Right ventricle myocardium superior (tissue), 1 donor: ENCODE measurements at places on chromosomes 7 and 10. TPM values are rescaled to one million over a fixed set of nuclear protein-coding genes. Genes with fewer than 3 reads are reported as not detected.

- DNase-seq, result no peak
Observed at GRCh38 chr10:14826076-14826829, 11.6 kb downstream of the CDNF start.

The EGR2 gene
- total RNA-seq, result 0.19 TPM

GRCh38 chr10:117502421-117503243 lies 39.9 kb upstream of the EMX2 start:
- no peak for DNase-seq

The SPDYE6 gene
- total RNA-seq, result not detected

DNA sequence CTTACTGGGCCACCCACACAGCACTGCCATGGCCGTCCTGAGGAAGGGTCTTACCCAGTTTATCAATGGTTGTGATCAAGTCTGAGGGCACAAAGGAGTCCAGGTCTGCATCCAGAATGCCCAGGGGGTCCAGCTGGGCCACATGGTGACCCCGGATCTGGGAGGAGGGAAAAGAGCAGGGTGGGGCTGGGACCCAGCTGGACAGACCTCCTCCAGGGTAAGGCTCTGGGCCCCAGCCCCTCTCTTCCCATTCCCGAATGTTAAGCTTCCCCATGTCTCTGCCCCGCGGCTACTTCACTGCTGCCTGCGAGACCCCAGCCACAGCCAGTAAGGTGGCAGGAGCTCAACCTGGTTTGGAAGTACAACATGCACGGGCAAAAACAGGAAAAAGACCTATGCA lies 9.5 kb downstream of the OGDHL start:
- no peak for DNase-seq

DNA sequence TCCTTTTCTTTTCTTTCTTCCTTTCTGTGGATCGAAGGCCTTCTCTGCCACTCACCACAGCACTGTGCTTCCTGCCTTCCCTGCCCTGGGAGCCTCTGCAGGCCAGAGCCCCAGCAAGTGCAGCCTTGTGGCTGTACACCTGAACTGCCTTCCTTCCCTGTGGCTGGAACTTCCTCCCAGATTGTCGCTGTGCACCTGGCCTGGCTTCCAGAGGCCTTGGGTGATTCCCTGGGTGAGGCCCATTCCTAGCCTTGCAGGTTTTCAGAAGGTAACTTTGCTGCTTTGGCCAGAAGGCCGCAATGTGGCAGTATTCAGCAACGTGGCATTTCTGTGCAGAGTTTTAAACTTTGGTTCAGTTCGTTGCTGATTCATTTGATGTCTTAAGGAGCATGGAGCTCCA lies 50.1 kb upstream of the RASGEF1A start:
- DNase-seq, result no peak

DNA sequence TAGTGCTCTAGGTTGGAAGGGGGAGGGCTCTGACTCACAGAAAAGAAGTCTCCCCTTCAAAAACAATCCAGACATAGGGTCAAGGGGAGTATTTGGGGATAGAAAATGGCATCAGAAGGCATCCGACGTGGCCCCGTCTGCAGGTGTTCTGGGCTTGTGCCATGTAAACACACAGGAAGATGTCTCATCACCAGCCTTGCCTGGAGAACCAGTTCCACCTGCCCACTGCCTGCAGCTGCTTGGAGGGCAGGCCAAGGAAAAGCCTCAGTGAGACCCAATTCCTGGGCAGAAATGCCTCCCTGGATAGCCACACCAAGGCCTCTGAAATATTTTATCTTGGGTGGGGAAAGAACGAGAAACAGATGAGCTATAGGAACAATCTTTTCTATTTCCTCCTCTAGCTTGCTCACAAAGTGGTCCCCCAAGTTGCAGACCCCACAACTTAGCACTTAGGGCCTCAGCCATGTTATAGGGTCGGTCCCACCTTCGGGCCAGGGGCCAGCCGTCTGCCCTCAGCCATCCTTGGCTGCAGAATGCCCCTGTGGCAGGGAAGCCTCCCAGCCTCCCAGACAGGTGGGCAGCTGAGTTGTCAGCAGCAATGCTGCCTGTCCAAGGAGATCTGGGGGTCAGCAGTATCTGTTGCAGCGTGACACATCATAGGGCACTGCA lies 54.3 kb upstream of the ECHDC3 start:
- no peak for DNase-seq

The CHST3 gene
- 15.4 TPM for total RNA-seq

The GATA3 gene
- 0.83 TPM for total RNA-seq

- DNase-seq, result no peak
Observed at GRCh38 chr7:127961786-127962453, 69.3 kb downstream of the LRRC4 start.

DNA sequence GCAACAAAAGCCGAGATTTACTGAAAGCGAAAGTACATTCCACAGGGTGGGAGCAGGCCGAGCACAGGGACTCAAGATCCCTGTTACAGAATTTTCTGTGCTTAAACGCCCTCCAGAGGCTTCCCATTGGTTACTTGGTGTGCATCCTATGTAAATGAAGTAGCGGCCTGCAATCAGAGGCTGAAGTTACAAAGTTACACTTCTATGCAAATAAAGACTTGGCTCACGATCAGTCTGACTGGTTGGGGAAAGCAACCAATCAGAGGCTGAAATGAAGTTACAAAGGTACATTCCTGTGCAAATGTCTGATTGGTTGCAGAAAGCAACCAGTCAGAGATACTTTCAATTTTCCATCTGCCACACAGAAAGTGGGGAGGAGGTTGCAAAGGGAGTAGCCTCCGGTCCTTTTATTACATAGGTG lies 4.1 kb downstream of the ACBD7 start:
- DNase-seq, result no peak

DNA sequence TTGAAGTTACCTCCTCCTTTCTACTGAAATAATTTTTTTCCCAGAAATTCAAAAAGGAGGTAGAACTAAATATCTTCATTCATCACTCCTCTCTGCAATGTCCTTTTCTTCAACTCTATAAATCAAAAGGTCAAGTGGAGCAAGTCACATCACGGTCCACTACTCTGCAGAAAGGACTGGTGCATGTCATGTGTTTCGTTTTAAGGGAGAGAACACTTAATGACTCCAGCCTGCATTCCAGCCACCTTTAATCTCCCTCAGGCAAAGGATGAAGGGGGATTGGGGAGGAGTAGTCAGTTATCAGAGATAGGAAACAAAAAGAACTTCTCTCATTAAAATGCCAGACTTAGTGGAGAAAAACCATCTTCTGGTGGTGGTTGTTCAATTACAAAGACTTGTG lies 78.9 kb downstream of the ANK3 start:
- no peak for DNase-seq

GRCh38 chr10:90993340-90993739 lies 72.5 kb upstream of the ANKRD1 start:
- DNase-seq, result no peak

The CPED1 gene
- total RNA-seq, result 26.2 TPM

- no peak for DNase-seq
Observed at GRCh38 chr7:11751315-11751714, 80.7 kb downstream of the THSD7A start.

GRCh38 chr10:113869789-113870188 lies 15.3 kb downstream of the NHLRC2 start:
- DNase-seq, result no peak

The GPR141 gene
- total RNA-seq, result 0.38 TPM

DNA sequence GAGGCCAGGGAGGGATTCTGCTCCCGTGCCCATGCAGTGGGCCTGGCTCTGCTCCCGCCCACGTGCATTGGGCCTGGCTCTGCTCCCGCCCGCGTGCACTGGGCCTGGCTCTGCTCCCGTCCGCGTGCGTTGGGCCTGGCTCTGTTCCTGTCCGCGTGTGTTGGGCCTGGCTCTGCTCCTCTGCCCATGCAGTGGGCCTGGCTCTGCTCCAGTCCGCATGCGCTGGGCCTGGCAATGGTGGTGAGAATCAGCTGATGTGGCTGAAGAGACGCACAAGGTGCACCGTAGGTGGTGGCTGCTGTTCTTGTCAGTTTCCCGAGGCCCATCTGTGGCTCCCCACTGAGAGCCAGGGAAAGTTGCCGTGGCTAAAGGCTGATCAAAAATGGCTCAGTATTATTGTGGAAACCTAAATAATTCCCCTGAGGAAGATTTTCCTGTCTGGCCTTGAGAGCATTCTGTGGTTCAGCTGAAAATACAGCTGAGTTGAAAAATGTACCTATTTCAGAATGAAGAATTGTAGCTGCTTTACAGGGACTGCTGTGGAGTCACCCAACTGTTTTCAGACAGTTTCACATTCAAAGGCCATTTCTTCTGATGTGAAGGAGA lies 572.4 kb downstream of the GLRX3 start:
- DNase-seq, result no peak

- DNase-seq, result no peak
Observed at GRCh38 chr10:35558276-35558675, 46.9 kb upstream of the GJD4 start.

GRCh38 chr7:86653919-86654659 lies 10.4 kb downstream of the GRM3 start:
- peak; percentile 40 for DNase-seq

The ZNF716 gene
- not detected for total RNA-seq

The C10orf67 gene
- total RNA-seq, result 0.54 TPM

DNA sequence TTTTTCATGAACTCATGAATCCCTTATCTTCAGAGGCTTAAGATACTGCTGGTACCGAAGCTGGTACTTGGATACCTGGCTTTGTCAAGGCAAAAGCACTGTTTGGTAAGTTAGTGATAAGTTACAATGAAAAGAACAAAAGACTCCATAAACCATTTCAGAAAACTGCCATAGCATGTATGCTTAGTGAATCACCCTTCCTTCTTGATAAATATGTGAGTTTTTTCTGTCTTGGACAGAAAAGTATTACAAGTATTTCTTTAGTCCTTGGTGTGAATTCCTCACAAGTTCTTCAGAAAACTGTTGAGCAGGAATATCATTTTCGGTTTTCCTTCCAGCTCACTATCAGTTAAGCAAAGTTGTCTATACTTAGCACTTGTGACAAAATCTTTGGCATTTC lies 25.6 kb downstream of the PUS7 start:
- no peak for DNase-seq

The VSTM4 gene
- 22.4 TPM for total RNA-seq

The HK1 gene
- 168 TPM for total RNA-seq

GRCh38 chr7:39536951-39537350 lies 29.3 kb upstream of the YAE1 start:
- DNase-seq, result no peak

DNA sequence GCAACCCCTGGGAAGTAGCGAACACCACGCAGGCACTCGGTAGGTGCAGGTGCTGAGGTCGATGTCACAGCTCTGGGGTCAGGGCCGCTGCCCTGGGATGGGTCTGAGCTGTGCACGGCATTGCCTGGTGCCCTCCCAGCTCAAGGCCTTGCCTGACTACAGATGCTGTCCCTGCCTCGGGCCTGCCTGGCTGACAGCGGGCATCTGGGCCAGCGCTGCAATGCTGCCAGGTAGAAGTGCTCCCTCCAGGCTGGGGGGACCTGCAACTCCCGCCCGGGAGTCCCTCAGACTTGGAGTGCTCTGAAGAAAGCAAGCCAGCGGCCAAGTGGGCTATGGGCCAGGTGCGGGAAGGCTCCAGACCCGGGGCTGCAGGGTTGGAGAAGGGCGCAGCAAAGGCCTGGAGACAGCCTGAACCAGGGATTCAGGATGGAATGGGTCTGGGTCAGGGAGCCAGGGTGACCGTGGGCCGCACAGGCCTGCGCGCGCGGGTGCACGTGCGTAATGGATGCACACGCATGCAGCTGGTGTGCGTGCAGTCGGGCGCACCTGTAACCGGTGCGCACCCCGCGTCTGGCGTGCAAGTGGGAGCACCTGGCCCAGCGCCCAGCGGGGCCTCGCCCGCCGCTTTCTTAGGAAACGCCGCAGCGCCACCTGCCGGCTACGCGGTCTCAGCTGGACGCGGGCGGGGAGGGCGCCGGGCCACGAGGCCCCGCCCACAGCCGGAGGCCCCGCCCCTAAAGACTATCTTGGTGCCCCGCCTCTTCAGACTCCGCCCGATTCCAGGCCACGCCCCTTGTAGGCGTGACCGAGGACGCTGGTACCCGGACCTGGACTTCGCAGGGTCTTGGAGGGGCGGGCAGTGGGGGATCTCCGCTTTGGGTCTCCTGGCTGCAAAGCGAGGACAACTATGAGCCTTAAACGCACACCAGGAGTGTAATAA lies 46.7 kb downstream of the MICALL2 start:
- peak; percentile 90 for DNase-seq

GRCh38 chr7:142535123-142535779 lies 214.0 kb upstream of the PRSS1 start:
- peak; percentile 47 for DNase-seq

The WEE2 gene
- total RNA-seq, result not detected

- DNase-seq, result peak; percentile 53
Observed at GRCh38 chr10:124092860-124093773, at the start of gene CHST15. Gene CHST15, minus strand, starts transcription at chr10:124093598. Its CDS starts 47,386 bp downstream, at chr10:124046212.

GRCh38 chr7:151349507-151349853 lies 7.9 kb downstream of the NUB1 start:
- no peak for DNase-seq

The WNT8B gene
- not detected for total RNA-seq

GRCh38 chr7:25894902-25895791 lies 256.9 kb upstream of the NFE2L3 start:
- peak; percentile 79 for DNase-seq

GRCh38 chr10:125159932-125160855 lies at the start of gene CTBP2:
Gene CTBP2, minus strand, starts transcription at chr10:125160563.
- DNase-seq, result peak; percentile 66

The INPP5F gene
- total RNA-seq, result 4.5 TPM

The NIPSNAP2 gene
- total RNA-seq, result 334 TPM

GRCh38 chr7:98657736-98658135 lies 40.7 kb downstream of the NPTX2 start:
- no peak for DNase-seq

The SKIDA1 gene
- total RNA-seq, result 3.3 TPM

The SFTPA1 gene
- total RNA-seq, result 0.22 TPM

The GRID2IP gene
- not detected for total RNA-seq

The SEMA3D gene
- 1.1 TPM for total RNA-seq

DNA sequence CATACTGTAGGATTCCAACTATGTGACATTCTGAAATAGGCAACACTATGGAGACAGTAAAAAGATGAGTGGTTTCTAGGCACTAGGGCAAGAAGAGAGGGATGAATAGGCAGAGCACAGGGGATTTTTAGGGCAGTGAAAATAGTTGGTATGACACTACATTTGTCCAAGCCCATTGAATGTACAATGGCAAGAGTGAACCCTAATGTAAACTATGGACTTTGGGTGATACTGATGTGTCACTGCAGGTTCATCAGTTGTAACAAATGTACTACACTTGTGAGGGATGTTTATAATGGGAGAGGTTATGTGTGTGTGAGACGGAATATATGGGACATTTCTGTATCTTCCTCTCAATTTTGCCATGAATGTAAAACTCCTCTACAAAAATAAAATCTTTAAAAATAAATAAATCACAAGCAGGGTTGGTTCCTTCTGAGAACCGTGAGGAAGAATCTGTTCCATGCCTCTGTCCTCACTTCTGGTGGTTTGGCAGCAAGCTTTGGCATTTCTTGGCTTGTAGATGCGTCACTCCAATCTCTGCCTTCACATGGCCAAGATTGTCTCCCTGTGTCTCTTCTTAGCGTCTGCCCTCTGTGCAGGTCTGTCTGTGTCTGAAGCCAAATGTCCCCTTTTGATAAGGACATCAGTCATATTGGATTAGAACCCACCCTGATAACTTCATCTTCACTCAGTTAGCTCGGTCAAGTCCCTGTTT lies 83.1 kb upstream of the AGBL3 start:
- DNase-seq, result no peak

The TEX36 gene
- not detected for total RNA-seq

The GPR37 gene
- not detected for total RNA-seq

GRCh38 chr10:118258285-118258684 lies 83.8 kb downstream of the FAM204A start:
- no peak for DNase-seq
